Globus pallidus (tissue), 1 donor: ENCODE measurements at places on chromosomes 3 and 15.

GRCh38 chr3:63914312-63914711, 2.1 kb upstream of the SCAANT1 start:
- DNase-seq, result no peak

DNA sequence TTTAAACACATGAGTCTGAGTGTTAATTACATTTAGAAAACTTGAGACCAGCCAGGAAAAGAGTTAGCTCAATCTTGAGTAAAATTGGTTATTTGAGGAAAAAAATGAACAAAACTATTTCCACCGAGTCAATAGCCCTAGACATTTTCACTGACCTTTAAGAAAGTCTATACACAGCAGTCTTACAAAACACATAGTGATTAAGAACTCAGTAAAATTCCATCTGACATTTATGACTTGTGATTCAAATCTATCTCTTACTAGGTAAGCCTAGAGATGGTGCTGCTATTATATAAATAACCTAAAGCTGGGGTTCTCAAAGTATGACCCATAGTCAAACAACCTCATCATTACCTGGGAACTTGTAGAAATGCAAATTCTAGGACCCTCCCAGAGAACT, 109.1 kb upstream of the COL8A1 start:
- DNase-seq, result no peak

DNA sequence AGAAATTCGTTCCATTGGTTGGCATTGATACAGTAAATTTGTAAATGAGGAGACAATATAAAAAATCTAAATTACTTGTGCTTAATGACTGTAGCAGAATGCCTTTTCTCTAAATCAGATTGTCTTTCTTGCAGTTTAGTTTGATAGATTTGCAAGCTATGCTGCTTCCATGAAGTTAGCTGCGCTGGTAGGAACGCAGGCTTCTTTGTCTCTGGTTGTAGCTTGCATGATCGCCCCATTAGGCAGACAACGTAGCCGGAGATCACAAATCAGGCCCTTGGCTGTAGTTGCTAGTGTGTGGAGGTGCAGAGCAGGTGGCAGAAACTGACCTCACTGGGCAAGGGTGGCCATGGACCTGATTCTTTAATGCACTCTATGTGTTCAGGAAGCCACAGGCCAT, 6.1 kb downstream of the ZIC1 start:
- DNase-seq, result no peak

DNA sequence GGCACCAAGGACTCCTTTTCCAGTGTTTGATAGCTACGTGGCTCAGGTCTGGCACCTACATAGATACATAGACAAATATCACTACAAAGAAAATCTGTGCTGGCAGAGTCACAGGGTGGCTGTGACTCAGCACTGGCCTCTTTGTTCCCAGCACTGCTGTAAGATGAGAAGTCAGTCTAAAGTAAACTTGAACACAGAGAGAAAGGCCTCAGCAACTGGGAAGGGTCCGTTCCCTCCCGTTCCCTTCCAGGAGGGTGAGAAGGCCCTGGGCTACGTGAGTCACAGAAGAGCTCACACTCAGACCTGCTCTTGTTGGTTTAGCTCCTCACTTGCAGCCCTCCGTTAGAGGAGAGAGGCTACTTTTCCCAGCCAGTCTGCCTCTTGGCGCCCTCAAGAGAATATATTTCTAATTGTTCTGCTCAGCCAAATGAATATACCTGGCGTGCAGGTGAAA, 23.1 kb downstream of the ANXA2 start:
- no peak for DNase-seq

DNA sequence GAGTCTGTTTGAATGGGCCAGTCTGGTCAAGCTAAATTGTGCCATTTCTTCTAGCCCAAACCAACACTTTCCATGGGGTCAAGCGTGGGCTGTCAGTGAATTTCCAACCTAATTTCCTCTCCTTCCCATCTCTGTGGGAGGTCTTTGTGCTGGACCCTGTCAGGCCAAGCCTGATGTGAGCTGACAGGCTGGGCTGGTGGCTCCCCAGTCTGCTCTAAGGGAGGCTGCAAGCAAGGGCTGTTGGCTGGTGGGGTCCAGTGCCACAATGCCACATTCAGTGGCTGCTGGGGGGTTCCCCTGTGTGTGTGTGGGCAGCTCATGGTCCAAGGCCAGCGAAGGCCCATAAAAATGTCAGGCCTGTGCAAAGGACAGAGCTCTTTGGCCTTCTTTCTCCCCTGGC, 216.1 kb downstream of the OPA1 start:
- no peak for DNase-seq

GRCh38 chr3:196938576-196938975, 3.8 kb downstream of the NCBP2 start:
- no peak for DNase-seq

- DNase-seq, result no peak
These were observed 58.3 kb upstream of the SLC6A11 start for GRCh38 chr3:10757821-10758130.

DNA sequence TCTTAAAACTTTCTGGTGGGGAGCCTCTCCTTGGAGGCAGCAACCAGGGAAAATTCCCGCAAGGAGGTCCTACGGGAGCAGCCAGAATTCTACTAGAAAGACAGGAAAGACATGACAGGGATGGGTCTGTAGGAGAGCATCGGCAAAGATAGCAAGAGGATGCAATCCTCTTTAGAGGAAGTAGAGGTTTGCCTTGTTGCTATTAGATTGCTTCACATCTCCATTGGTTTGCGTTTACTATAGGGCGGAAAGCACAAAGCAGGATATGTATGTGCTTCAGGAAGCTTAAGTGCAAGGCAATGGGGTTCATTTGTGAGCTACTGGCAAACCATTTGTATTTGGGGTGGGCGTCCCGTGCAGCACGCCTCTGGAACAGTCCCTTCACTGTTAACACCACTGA, 193.0 kb downstream of the RORA start:
- no peak for DNase-seq

GRCh38 chr15:32927124-32927523, 209.3 kb downstream of the GREM1 start:
- no peak for DNase-seq

GRCh38 chr3:106185949-106186348, 317.1 kb upstream of the CBLB start:
- DNase-seq, result no peak

GRCh38 chr15:63602595-63602994, 5.4 kb downstream of the FBXL22 start:
- no peak for DNase-seq

DNA sequence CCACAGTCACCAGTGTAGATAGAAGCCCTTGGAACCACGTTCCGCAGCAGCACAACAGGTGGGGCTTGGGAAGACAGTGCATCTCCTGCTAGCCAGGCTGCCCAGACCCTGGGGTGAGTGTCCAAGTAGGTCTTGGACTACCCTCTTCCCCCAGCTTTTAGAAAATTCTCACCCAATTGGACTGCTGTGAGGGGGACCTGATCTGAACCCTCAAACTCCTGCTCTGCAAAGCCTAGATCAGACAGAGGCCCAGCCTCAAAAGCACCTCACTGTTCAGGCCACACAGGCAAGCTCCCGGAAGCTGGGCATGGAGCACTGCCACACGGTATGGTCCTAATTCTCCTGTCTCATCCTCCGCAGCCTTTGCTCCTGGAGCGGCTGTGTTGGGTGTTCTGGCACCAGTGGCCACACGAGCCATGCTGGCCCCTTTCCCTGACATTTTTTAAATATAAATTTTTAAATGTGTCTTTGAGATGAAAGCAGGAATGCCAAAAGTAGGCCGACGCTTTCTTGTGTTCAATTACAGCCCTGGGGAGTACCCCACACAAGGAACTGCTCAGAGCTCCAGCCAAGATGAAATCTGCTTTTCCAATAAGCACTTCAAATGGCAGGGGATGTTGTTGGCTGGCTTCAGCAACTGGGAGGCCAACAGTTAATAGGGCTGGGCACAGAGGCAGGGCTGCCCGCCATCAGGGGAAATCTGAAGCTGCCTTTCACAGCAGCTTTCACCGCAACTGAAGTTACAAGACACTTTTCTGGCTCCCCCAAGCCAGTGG, 40.9 kb downstream of the CPN2 start:
- no peak for DNase-seq

- no peak for DNase-seq
These were observed 375.9 kb downstream of the FGF12 start for GRCh38 chr3:192351441-192351840.

GRCh38 chr15:88745065-88745464, 58.2 kb upstream of the ACAN start:
- no peak for DNase-seq

DNA sequence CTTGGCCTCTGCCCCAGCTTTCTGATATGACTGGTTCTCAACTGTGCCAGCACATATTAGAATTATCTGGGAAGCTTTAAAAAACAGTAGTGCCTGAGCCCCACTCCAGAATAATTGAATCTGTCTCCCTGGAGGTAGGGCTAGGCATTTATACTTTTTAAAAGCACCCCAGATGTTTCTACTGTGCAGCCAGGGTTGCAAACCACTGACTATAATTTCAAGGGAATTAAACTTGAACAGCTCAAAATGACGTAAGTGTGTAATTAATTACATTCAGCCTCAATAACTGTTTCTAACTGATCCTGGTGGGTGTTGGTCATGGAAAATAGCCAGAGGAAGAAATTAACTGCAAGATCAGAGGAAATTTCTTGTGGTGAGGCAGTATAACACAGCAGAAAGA, 4.4 kb upstream of the IRAK2 start:
- no peak for DNase-seq

DNA sequence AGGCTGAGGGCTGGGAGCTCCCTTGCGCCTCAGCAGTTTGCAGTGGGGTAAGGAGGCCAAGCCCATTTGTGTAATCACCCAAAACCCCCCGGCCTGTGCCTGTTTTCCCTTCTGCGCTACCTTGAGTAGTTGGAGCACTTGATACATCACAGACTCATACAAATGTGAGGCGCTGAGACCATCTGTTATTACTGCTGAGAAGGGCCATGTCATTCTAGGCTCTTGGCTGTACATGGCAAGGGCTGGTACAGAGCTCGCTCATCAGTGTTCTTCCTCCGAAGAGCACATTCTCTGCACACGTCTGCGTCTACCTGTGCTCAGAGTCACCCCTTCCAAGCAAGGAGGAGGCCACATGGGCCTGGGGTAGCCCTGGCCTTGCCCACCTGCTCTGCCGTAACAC, 9.3 kb downstream of the PLA2G4B start:
- DNase-seq, result no peak

DNA sequence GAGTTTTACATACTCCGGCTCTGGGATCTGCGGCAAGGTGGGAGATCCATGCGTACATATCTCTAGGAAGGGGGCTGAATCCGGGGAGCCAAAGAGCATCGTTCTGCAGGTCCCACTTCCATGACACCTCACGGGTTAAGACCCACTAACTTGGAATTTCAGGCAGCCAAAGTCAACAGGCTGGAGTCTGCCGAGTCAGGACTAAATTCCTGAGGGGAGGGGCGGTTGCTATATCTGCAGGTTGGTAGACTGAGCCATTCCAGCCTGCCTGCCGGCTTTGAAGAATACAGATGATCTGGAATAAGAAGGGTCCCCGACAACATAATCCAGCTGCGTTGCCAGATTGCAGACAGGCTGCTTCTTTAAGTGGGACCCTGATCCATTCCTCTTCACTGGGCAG, 65.4 kb upstream of the PEX5L start:
- DNase-seq, result no peak

DNA sequence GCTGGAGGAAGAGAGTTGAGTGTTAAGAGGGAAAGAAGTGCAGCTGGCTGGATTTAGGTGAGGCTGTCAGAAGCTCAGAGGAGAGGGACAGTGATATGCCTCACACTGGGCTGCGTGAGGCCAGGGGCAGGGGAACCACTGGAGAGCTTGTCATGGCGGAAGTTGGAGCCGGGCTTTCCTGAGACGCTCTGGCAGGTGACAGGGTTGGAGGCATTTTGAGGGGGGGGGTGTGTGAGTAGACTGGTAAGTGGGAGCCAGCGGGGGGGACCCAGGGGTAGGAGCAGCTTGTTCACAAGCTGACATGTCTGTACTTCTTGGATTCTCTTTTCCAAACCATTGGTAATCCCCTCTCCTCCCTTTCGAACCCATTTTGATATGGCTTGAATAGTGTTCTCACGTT, 331.5 kb upstream of the RGMA start:
- no peak for DNase-seq

DNA sequence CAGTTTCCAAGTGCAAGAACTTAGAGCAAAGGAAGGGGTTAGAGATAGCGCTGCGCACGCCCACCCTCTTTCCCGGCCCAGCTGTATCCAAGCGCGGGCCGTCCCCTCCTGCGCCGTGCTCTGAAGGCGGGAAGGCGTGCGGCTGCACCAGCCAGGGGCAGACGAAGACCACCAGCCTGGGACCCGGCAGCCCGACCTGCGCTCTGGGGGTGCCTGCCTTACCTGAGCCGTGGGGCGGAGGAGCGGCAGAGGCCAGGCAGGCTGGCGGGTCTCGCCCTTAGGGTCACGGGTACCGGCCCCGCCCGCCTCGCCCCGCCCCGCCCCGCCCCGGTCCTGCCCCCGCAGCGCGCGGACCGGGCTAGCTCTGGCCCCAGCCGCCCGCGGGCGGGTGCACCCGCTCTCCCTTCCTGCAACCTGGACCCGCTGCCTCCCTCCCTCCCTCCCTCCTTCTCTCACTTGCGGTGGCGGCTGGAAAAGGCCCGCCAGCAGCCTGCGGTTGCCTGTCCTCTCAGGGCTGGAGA, at the start of gene WDR72:
Gene WDR72 (minus strand): TSS at position 253 of the 521 bp plus-strand sequence. CDS start 26,514 bp downstream, outside the sequence.
- no peak for DNase-seq

- no peak for DNase-seq
These were observed 23.2 kb downstream of the CYP8B1 start for GRCh38 chr3:42852441-42852840.

DNA sequence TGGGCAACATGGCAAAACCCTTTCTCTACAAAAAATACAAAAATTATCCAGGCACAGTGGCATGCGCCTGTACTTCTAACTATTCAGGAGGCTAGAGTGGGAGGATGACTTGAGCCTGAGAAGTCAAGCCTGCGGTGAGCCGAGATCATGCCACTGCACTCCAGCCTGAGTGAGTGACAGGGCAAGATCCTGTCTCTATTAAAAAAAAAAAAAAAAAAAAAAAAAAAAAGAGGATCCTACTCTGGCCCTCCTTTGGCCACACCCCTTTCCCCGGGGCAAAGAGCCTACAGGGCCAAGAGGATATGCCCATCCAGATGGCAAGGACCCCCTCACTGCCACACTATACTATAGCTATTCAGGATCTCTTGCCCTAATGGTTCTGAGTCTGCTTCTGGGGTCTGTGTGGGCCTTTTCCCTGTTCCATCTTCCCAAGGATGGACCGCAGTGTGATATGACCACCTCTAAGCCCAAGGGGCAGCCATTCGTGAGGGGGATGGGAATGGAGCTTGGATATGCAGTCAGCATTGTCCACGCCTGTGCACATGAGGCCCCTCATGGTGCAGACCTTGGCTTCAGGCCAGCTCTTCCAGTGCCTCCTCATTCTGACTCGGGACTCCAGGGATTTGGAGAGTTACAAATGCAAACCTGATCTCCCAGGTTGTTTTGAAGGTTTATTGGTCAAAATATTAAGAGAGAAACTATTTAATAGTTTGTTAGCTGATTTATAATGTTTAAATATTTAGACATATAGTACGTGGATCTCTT, 7.3 kb downstream of the TYRO3 start:
- no peak for DNase-seq

- DNase-seq, result no peak
These were observed 94.8 kb downstream of the CD200R1L start for GRCh38 chr3:112751564-112752512.
